ENCODE measurements at places on chromosomes 6 and 20.

GRCh38 chr6:20402092-20402341 is 338 bp downstream of the E2F3 start:
- no peak for DNase-seq

- DNase-seq = no peak
Measured at GRCh38 chr6:11975353-11975977, 36.6 kb upstream of the HIVEP1 start.

- DNase-seq = no peak
Measured at GRCh38 chr20:59747671-59748515, 143.6 kb downstream of the PHACTR3 start.

DNA sequence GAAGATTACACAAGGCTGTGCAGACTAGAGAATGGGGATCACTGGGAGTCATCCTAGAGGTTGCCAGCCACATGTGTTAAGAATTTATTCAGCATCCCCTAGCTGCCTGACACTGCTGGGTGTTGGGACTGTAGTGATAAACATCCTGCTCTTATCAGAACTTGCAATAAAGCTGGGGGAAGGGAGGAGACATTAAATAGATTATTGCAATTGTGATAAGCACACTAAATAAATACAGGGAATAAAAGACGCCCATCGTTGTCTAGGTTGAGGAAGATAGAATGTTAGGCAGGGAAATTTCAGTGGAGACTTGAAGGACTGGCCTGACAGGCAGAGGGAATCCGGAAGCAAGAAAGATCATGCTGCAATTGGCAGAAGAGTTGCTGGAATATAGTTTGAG is 33.2 kb upstream of the TRAM2 start:
- DNase-seq = no peak

DNA sequence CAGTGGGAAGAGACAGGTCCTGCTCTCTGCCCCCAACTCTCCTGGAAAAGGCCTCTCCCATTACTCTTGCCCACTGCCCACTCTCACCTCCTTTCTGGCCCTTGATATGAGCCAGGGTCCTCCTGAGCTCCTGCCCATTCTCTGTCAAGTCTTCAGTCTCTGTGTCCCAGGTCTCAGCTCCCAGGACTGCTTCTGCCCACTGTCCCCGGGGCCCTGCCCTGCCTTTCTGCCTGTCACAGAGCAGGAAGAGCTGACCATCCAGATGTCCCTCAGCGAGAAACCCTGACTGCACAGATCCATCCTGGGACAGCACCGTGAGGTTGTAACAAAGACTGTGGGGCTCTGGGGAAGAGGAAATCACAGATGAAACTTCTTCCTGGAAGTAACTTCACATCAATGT is 22.2 kb downstream of the HLA-F start:
- no peak for DNase-seq

DNA sequence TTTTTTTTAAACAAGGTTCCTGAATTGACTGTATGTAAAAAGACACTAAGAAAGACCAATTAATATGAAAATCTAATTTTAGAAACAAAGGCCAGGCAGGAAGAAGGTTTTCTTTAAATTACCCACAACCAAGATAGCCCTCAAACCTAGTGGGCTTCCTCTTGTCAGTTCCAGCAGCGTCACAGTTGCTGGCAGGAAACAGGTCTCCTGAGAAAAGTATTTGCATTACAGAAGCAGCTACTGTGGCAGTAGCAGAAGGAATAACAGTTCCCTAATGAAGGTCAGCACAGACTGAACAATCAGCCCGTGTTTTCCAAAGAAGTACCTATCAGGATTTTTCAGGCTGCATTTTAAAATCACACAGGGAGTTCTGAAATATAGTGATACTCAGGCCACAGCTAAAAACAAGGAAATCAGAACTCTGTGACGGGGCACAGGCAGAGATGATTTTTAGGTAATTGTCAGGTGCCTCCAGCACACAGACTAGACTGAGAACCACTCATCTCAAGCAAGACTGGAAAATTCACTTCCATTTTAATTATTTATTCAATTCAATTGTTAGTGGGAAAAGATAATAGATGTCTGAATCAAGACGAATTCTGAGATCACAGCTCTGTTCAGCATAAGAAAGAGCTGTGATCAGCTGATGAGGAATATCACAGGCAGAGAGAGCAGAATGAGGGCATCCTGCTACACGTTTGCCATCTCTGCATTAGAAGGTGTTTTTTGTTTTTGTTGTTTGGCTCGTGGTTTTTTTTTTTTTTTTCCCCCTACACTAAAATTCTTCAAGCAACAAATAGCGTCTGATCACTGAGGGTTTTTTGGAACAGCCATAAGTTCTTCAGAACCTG is 230.5 kb upstream of the KHDRBS2 start:
- no peak for DNase-seq

DNA sequence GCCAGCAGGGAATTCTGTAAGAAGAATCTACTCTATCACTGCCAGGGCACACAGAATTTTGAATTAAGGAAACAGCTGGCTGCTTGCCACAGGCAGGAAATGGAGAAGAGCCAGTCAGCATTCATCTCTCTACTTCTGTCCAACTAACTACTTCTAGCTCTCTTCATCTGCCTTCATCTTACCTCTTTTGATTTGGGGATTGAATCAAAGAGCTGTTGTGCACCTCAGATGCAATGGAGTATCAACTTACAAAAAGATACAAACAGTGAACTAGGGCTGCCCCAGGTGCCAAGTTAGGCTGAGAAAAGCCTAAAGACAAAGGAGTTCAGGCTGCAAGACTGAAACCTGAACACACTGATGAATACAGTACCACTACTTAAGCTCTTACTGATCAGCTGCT is 82.0 kb downstream of the PTPRK start:
- DNase-seq = peak; percentile 20

DNA sequence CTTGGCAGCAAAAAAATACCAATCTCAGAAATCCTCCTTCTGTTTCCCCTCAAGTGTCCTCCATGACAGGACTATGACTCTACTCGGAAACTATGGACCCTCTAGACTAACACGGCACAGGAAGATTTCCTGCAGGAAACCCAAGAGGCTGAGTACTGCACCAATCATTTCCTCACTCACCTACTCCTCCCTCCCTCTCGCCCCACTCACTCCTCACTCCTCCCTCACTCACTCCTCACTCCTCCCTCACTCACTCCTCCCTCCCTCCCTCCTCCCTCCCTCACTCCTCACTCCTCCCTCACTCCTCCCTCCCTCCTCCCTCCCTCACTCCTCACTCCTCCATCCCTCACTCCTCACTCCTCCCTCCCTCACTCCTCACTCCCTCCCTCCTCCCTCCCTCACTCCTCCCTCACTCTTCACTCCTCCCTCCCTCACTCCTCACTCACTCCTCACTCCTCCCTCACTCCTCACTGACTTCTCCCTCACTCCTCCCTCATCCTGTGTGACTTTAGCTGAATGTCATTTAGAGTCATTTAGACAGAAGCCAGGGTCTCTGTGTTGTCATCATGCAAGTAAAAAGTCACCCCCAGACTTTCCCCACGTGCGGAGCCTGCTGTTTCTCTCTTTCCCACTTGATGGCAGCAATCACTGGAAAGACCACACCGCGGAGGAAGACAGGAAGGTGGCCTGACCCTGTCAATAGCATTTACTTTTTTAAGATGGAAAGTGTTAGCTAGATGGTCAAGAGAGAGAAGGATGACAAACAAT is 226.8 kb upstream of the PDE10A start:
- DNase-seq = peak; percentile 4

GRCh38 chr20:24894488-24894887 is 54.6 kb upstream of the CST7 start:
- no peak for DNase-seq
